CD4-positive, alpha-beta T cell treated with Interleukin-2 at 100 ng/mL for 4 hours (primary cell): ENCODE measurements at places on chromosomes 13 and 19.

DNA sequence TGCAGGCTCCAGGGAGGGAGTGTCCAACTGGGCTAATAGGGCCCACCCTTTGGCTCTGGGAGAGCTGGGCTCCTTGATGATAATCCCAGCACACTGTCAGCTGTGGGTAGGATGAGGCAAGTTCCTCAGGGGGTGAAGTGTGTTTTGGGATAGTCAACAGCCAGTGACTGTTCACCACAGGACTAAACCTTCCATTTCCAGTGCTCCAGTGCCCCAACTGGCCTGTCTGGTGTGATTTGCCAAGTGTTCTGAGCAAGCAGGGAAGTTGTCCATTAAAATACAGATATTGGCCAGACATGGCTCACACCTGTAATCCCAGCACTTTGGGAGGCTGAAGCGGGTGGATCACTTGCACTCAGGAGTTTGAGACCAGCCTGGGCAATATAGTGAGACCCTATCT is 150.9 kb downstream of the TM9SF2 start:
- no peak for DNase-seq

DNA sequence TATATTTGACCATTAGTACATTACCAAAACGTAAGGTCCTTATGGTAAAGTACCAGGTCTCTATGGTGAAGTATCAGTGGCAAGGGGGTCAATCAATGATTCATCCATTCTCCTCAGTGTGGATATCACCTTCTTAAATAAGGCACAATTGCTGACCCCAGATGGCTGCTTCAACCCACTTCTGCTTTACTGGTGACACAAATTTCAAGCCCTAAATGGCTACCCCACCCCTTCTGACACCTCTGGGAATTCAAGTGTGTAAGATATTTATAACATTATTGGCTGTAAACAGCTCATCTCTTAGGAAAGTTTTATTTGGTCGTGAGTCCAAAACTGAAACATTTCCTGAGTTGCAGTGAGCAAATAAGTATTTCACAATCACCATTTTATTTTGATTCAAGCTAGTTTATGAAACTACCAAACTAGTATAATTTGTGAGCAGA is 7.9 kb upstream of the WBP4 start:
- DNase-seq = peak; percentile 20

DNA sequence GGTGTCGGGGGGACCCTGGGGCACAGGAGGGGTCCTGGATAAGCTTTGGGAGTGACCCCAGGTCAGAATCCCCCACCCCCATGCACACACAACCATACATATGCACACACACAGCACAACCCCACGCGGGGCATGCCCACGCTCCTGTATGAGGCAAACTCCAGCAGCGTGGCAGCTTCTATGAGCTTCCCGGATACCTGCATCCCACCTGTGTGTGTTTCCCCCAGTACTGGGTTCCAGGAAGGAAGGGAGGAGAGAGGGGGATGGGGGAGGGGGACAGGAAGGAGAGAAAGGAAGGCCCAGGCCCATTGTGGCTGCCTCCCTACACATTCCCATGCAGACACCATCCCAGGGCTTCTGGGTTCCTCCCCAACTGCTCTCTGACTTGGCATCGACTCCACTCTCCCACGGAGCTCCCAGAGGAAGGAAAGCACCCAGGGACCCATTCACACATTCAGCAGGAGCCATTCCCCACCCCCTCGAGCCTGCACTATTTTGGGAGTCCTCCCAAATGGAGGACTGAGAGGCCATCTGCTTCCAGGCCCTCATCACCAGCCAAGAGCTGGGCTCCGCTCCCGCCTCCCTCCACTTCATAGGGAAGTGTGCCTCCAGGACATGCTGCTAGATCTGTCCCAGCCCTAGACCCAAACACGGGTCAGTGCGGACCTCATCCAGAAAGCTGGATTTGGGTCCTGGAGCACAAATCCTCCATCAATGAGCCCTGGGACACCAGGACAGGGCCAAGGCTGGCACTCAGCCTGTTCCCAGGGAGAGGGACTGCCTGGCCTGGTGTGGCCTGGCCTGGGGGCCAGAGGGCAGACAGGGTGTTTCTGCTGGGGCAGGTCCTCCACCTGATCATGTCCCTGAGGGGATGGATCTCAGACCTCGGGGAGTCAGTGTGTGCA is 13.2 kb downstream of the PRR36 start:
- DNase-seq = no peak

GRCh38 chr13:105735281-105735680 is 800.2 kb downstream of the EFNB2 start:
- DNase-seq = no peak

DNA sequence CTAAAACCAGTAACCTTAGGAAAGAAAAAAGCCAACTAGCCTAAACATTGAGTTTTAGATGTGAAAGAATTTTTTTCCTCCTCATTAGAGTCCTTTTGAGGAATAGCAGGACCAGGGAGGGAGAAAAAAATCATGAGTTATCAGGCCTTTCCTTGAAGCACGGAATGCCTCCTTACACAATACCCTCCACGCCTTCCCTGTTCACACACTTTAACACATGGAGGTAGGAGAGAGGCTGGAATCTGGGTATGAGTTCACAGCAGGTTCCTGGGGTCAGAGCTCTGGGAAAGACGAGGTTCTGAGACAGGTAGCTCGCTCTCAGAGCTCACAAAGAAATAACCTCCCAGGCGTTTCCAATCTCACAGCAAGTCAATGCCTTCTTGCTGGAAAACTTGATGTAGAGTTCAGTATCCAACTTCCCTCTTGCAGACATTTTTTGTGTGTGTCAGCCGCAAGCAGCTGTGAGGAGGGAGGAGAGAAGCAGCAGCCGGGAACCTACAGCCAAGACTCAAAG is 716 bp downstream of the ZNF573 start:
- no peak for DNase-seq

- no peak for DNase-seq
Observed at GRCh38 chr13:94128430-94128829, 351.1 kb downstream of the DCT start.
